ENCODE measurements at places on chromosomes 7 and 10.

DNA sequence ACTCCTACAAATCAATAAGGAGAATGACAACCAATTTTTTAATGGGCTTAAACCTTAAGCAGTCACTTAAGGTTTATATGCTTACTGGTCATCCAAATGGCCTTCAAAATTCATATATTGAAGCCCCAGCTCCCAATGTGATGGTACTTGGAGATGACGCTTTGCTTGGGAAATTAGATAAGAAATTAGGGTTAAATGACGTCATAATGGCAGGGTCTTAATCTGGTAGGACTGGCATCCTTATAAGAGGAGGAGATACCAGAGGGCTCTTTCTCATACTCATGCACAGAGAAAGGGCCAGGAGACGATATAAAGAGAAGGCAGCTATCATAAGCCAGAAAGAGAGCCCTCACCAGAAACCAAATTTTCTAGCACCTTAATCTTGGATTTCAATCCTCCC, 350.8 kb upstream of the NFE2L3 start:
- DNase-seq: no peak

DNA sequence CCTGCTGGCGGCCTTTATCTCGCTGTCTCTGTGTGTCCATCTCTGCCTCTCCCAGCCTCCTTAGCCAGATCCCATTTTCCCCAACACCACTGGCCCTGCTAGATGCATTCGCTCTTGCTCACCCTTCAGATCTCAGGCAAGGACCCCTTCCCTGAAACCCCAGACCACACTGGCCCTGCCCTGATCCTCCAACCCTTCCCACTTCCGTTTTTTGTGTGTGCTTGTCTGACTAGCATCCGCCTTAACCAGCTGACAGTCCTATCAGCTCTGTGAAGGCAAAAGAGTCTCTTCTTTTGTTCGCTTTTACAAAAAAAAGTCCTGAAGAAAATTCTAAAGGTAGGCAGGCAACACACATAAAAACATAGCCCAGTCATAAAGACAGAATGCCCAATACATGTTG, 28.7 kb downstream of the CHST15 start:
- no peak for DNase-seq

GRCh38 chr7:27863880-27864279, 123.9 kb downstream of the TAX1BP1 start:
- DNase-seq: no peak

- no peak for DNase-seq
Measured at GRCh38 chr10:122249303-122249850, 21.7 kb upstream of the BTBD16 start.

- no peak for DNase-seq
Measured at GRCh38 chr7:39622609-39623008, 763 bp upstream of the RALA start.

- no peak for DNase-seq
Measured at GRCh38 chr7:81776161-81776560, 6.3 kb upstream of the HGF start.

DNA sequence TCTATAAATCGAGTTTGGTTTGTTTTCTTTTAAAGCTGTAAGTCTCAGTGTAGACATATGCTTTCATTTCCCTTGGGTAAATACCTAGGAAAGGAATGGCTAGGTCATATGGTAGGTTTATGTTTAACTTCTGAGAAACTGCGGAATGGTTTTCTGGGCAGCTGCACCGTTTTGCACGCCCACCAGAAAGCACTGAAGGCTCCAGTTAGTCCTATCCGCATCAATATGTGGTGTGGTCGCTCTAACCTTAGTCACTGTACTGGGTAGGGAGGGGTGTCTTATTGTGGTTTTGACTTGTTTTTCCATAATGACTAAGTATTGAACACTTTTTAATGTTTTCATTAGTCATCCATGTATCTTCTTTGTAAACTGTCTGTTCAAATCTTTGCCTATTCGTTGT, 279.5 kb upstream of the AKR1E2 start:
- no peak for DNase-seq

DNA sequence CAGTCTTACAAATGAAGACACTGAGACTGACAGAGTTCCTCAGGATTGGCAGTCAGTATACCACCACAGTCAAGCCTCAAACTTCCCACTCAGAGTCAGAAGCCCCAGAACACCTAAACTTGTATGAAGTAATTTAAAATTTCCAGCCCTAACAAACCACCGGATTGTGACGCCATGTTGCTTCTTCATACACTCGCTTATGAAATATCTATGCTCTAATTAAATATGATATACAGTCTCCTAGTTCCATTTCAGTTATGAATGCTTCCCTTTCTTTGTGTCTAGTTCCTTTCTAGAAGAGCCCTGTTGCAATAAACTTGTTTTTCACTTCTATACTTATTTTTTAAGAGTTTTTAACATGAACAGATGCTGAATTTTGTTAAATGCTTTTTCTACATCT, 172.0 kb upstream of the NOBOX start:
- no peak for DNase-seq

GRCh38 chr10:54799506-54799905, 1.5 kb downstream of the PCDH15 start:
- no peak for DNase-seq

GRCh38 chr7:146172112-146172511, 55.5 kb downstream of the CNTNAP2 start:
- DNase-seq: no peak

DNA sequence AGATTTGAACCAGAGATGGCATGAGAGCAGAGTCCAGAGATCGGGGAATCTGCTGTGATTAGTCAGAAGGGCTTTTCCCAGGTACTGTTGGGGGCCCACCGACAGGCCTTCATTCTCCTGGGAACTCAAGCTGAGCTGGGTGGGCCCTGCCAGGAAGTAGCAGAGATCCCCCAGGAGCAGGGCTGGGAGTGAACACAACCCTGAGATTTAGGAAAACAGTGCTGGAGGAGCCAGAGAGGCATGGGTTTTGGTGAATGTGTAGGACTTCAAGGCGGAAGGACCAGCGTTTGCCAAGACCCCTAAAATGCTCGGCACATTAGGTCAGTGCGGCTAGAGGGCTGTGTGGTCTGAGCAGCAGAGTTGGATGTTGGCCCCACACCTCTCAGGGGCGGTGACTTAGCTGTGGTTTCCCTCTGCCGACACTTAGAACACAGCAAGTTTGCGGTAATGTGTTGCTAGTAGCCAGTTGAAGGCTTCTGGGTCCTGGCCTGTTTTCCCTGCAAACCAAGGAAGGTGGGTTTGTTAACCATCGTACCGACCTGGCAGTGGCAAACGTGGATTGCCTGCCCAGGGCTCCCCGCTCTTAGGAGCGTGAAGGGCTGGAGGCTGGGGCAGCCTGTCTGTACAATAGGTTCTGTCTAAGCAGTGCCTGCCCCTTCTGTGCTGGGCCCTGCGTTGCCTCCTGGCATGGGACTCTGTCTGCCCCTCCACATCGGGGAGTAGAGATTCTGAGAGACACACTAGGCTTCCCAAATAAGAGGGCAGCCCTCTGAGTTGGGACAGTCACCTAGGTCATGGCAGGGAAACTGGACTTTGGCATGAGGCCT, 14.0 kb downstream of the NACAD start:
- no peak for DNase-seq

GRCh38 chr10:42921951-42922350, 139.4 kb downstream of the BMS1 start:
- DNase-seq: no peak

DNA sequence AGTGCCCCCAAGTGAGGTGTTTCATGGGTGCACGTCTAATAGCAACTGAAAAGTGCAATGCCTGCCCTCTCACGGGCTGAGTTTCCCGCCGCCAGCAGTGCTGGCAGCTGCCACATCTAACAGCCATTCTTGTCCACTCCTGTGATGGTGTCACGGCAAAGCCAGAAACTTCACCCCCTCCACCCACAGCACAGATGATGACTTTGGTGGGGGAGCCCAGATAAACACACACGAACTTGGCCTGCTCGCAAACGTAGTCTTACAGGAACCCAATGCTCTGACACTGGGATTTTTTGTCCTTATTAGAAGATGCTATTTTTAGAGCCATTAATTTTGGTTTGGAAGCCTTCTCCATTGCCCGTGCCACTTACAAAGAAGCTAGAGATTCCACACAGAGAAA, 26.7 kb downstream of the CPXM2 start:
- DNase-seq: no peak

DNA sequence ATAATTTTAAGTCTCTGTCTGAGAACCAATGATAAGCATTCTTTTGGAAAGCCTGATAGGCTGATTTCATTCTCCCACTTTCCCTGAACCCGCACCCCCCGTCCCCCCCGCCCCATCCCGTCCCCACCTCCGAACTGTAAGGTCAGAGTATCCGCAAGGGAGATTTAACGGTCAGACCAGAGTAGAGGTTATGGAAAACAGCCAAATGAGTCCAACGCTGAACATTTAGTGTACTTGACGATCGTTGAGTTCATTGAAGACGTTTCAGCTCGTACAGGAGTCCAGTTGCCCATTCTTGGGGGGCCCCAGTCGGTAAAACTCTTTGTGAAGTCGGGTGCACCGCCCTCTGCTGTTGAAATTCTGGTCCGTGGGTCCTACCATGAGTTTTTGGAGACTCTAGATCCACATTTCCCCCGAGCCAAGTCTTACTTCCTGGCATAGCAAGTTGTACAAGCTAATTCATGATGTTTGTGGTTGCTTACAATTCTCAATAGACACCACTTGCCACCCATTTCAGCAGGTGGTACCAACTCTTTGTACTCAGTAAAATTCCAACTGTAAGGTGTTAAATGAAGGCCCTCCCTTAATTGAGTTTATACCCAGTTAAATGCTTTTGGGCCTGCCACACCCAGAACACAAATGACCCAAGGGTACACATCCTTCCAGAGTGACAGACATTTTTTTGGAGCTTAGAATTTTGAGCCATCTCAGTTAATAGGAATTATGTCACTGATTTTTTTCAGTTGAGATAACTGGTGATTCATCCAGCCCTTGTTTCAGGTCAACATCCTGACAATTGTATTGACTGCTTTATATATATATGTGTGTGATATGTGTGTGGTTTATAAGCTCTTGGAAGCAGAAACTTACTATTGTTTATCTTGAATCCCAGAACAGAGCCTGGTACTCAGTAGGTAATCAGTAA, 1.2 kb downstream of the MARCHF5 start:
- DNase-seq: peak; percentile 67

DNA sequence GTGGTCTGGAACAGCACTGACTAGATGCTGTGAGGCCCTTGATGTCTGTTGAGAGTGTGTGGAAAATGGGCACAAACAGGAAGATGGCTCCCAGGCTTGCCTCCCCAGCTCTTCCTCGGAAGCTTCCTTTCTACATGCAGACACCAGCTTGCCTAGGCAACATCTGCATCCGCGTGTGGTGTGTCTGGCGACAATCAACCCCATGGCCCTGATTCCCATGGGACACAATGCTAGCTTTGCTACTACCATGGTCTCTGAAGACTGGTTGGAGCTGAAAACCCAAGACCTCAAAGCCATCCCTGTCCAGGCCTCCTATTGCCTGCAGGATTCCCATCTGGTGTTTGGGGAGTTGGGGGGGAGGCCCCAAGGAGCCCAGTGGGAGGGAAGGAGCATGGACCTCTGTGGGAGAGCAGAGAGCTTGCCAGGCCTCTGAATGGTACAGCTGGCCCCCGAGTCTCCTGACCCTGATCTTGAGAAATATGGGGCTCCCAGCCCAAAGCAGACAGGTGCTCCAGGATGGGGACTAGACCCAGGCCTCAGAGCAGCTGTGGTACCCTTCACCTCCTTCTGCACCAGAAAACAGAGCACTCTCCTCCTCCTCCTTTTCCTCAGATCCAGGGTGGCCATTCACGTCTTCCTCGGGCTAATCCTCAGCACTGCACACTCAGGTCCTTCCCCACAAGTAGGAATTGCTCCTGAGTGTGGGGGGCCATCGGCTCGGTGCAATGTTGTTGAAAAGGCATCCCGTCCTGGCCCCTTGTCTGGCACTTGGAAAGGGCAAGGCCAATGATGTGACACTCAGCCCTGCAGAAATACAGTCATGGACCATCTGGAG, 57.6 kb downstream of the ARHGAP22 start:
- DNase-seq: no peak

All from lung (tissue), 17 donors.